A549 treated with Mapracorat at 1 μM for 4 hours (cell line): ENCODE measurements at places on chromosomes 2 and 18. TPM values are rescaled to one million over a fixed set of nuclear protein-coding genes. Genes with fewer than 3 reads are reported as not detected.

The FN1 gene
- 171 to 279 TPM (median 205 TPM) in 5 replicates for total RNA-seq

The SERPINB13 gene
- not detected in 5 replicates for total RNA-seq

The DAPL1 gene
- total RNA-seq, result not detected in 5 replicates

The REG3A gene
- total RNA-seq, result not detected in 5 replicates

The KLHL14 gene
- total RNA-seq, result not detected in 5 replicates

The SLC8A1 gene
- total RNA-seq, result 0.26 to 0.36 TPM (median 0.34 TPM) in 5 replicates

The NT5C1B gene
- not detected in 5 replicates for total RNA-seq

The CNGA3 gene
- 0.06 TPM in 1 of 5 replicates, not detected in the others for total RNA-seq

The GPR45 gene
- total RNA-seq, result not detected in 5 replicates

The LYG2 gene
- not detected in 5 replicates for total RNA-seq

The DLGAP1 gene
- total RNA-seq, result 0.03 TPM in 1 of 5 replicates, not detected in the others

The MYO5B gene
- 7.8 to 10.5 TPM (median 9.4 TPM) in 5 replicates for total RNA-seq

The TCF23 gene
- total RNA-seq, result not detected in 5 replicates

The WDR75 gene
- 34.1 to 59.3 TPM (median 38.7 TPM) in 5 replicates for total RNA-seq

The CCL20 gene
- total RNA-seq, result 4.2 to 9.2 TPM (median 6.9 TPM) in 5 replicates

The GTF2A1L gene
- total RNA-seq, result not detected in 5 replicates

The DSC2 gene
- 0.75 to 1.2 TPM (median 1.0 TPM) in 5 replicates for total RNA-seq

The CROCC2 gene
- total RNA-seq, result not detected in 5 replicates

The CCDC102B gene
- 0.39 to 0.71 TPM (median 0.49 TPM) in 3 of 5 replicates, not detected in the others for total RNA-seq

The MTLN gene
- total RNA-seq, result 118 to 130 TPM (median 126 TPM) in 5 replicates

The IL36G gene
- total RNA-seq, result not detected in 5 replicates

The NTSR2 gene
- 0.10 to 0.17 TPM in 2 of 5 replicates, not detected in the others for total RNA-seq

The CEBPZ gene
- 65.3 to 80.9 TPM (median 71.0 TPM) in 5 replicates for total RNA-seq

The G6PC2 gene
- total RNA-seq, result not detected in 5 replicates

The C1GALT1C1L gene
- total RNA-seq, result 2.0 to 2.5 TPM (median 2.3 TPM) in 5 replicates

The RIF1 gene
- 13.9 to 22.4 TPM (median 19.2 TPM) in 5 replicates for total RNA-seq

The DYSF gene
- total RNA-seq, result 0.50 to 1.0 TPM (median 0.78 TPM) in 5 replicates

The NAT8 gene
- not detected in 5 replicates for total RNA-seq

The PIGN gene
- 7.5 to 10.8 TPM (median 9.4 TPM) in 5 replicates for total RNA-seq

The REG1B gene
- total RNA-seq, result not detected in 5 replicates

The GKN1 gene
- 0.30 to 1.00 TPM (median 0.56 TPM) in 5 replicates for total RNA-seq

The DHX57 gene
- 18.5 to 25.5 TPM (median 20.4 TPM) in 5 replicates for total RNA-seq

The STARD6 gene
- total RNA-seq, result not detected in 5 replicates
